ENCODE measurements at places on chromosomes 7 and 10.

GRCh38 chr7:23787272-23787671 is 77.3 kb downstream of the STK31 start:
- peak; percentile 92 for DNase-seq

DNA sequence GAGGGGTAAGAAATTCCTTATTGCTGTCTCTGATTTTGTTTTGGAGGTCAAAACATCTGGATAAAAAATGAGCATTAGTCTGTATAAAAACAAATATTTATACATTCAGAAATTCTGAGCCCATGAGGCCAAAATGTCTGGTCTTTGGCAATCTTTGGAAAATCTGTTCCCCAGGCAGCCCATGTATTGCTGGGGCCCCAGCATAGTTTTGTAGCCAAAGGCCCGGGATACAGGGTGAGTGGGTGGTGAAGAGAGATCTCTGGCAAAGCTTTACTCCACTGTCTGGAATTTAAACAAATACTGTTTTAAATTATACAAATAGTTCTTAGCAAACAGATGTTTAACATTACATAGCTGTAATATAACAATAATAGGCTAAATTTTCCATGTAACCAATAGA is 134.7 kb upstream of the GALNT17 start:
- DNase-seq: no peak

DNA sequence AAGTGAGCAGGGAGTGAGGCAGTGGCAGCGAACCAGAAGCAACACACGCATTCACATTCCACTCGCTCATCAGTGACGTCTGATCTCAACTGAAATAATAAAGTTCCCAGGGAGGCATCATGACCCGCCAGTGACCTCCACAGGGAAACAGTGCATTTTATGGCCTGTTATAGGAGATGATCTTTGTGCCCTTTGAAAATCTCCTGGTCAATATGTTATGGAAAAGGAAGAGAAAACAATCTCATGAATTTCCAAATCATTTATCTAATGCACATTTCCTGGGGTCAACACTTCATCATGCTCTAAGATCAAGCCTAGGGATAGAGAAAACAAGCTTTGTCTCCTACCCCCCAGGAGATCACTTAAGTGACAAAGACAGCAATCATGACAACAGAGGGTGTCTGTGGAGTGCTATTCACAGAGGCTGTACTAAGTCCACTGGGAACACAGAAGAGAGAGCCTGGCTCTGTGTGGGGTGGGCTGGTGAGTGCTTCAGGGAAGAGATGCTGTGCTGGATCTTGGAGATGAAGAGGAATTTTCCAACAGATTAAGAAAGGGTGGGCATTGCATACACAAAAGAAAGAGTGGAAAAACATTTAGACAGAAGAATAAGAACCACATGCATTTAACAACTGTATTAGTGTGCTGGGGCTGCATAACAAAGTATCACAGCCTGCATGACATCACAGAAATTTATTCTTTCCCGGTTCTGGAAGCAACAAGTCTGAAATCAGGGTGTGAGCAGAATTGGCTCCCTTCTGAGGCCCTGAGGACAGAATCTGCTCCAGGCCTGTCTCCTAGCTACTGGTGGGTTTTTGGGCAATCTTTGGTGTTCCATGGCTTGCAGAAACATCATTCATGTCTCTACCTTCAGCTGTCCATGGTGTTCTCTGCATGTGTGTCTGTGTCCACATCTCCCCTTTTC is 613.9 kb upstream of the IGFBP3 start:
- DNase-seq: no peak

DNA sequence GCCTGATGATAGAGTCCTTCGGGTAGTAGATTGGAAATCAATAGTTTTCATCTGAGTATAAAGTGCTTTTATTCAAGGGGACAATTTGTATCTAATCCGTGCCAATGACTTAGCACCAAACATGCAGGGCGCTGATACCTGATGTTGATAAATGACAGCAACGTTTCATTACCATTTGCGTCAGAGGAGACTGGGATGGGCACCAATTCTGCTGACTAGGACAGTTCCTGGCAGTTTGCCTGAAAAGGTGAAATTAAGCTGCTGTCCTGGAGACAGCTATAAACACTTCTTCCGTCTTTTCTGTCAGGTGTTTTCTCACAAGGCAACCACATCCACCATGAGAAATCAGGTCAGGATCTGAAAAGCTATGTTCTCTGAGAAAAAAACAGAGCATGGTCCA is 1136.4 kb downstream of the TYW1 start:
- no peak for DNase-seq

- no peak for DNase-seq
Measured at GRCh38 chr10:47050618-47051455, 139.6 kb downstream of the PTPN20 start.

DNA sequence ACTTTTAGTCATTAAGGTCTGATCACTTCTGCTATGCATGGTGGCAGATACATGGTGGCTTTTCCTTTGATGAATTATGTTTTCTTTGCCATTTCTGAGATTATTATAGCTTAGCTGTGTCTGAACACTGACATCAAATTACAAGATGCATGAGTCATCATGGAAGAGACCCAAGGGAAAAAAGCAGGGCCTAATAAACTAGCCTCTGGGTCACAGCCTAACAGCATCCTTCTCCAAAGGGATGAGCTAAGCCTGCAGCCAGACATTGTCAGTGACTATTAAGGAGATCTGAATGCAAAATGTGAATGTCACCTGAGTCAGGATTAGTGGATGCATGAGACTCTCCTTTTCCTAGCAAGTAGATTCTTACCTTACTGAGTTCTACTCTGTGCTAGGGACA is 19.1 kb upstream of the OGDHL start:
- DNase-seq: no peak

GRCh38 chr7:94376281-94376680 is 18.4 kb upstream of the COL1A2 start:
- DNase-seq: no peak

GRCh38 chr10:96758423-96758822 is 38.1 kb upstream of the PIK3AP1 start:
- DNase-seq: no peak

- no peak for DNase-seq
Measured at GRCh38 chr7:137986252-137987017, 15.5 kb downstream of the CREB3L2 start.

DNA sequence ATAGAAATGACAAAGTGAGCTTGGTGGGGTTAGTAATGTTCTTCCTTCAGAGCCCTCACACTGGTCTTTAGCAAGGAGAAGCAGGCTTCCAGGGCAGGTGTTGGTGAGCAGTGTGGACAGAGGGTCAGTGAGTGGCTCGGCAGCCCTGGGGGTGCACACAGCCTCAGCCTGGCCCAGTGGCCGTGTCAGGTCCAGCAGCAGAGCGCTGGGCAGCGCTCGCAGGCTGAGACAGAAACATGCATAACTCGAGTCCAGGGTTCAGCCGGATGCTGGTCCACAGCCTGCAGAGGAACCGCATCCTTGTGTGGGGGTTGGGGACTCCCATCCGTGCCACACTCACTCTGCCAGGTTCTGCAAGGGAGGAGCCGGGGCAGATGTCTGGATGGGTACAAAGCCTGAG is 11.0 kb upstream of the ZNF853 start:
- DNase-seq: no peak

DNA sequence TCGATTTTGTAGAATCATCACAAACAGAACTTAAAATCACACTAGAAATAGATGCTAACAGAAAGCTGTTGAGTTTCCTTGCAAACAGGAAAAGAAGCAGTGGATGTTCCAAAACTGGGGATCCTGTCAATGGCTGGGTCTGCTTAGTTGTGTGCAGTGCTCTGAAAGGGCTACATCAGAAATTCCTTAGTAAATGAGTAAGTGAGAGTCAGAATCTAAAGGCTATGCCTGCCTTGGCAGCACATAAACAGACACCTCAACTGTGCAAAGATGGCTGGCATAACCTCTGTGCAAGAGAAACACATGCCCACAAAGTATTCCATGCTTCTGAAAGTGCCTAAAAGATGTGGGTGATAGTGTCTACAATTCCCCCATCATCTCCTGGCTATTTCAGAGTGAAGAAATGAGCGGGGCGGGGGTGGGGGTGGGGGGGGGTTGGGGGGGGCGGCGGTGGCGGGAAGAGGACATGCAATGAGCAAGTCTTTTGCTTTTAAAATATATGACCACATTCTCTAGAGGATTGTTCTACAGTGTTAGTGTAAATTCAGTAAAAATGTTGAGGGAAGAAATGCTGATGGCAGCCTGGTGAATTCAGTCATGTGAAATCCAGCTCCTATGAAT is 138.1 kb upstream of the LAMB4 start:
- DNase-seq: no peak

- DNase-seq: no peak
Measured at GRCh38 chr7:88344956-88345832, 38.5 kb upstream of the STEAP4 start.

GRCh38 chr10:5942001-5942400 is 35.3 kb downstream of the IL15RA start:
- DNase-seq: no peak

- DNase-seq: no peak
Measured at GRCh38 chr7:57388761-57389160, 61.2 kb upstream of the ZNF716 start.

DNA sequence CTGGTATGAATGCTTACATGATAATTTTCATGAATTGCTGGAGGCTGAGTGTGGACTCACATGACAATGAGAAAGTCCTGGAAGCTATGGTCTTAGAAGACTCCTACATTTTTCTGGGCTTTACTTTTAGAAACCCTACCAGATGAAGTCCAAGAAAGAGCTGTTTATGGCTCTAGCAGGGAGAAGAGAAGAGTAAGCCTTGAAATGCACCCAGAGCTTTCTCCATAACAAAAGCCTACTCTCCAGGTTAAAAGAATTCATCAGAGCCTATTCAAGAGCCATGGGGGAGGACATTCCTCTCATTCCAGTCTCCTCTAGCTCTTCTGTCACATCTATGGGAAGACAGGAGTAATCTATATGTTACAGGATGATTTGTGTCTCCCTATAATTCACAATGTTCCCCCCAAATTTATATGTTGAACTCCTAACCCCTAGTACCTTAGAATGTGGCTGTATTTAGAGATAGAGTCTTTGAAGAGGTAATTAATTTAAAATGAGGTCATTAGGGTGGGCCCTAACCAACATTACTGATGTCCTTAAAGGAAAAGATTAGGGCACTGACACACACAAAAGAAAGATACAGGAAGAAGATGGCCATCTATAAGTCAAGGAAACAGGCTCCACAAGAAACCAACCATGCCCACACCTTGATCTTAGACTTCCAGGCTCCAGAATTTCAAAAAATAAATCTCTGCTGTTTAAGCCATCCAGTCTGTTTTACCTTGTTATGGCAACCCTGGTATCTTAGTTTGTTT is 193.8 kb upstream of the PTER start:
- no peak for DNase-seq

DNA sequence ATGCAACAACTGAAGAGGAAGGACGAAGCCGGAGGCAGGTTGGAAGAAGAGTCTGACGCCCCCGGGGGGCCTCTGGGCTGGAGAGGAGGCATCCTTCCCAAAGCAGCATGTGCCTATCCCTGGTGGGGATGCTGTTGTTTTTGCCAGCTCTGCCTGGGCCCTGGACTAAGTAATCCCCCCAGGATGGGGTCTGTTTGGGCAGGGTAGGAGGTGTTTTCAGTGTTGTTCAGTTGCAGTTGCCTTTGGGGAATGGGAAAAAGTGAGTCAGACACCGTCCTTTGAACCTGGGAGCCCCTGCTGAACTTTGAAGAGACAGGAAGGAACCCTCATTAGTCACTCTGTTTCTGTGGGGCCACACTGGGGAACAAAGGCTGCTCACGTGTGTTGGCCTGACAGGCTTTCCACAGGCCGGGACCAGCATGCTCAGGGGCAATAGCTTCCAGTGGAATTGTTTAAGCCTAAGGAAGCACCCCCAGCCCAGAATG is 35.2 kb upstream of the GDF10 start:
- no peak for DNase-seq

DNA sequence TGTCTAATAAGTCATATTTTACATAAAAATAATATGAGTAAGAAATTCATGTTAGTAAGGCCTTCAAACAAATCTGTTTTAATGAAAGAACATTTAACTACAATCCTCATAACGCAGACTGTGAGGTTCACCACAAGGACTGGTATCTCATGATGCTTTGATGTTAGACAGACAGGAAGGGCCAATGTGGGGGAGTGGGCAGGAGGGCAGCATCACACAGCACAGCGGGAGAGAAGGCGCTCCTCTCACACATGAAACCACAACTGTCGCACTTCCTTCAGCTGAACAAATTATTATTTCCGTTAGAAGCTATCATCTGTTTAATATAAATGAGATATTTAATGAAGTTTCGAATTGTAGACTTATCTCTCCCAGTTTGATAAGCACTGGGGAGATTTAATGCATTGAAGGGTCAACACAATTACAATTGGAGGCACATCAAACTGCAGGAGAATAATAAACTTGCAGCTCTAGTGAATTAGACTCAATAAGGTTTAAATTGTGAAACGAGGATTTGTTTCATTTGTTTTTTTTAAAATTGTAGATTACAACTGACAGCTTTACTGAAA is 466.1 kb downstream of the PARD3 start:
- no peak for DNase-seq

- peak; percentile 15 for DNase-seq
Measured at GRCh38 chr7:12401538-12402364, 1.9 kb downstream of the VWDE start.

- DNase-seq: no peak
Measured at GRCh38 chr10:30817541-30817940, 188.0 kb upstream of the LYZL2 start.

- DNase-seq: no peak
Measured at GRCh38 chr7:27110186-27111031, 7.9 kb upstream of the HOXA2 start.

- no peak for DNase-seq
Measured at GRCh38 chr7:127383123-127383835, 9.2 kb downstream of the ZNF800 start.

GRCh38 chr10:89653410-89653869 is 8.4 kb upstream of the PANK1 start:
- DNase-seq: no peak

DNA sequence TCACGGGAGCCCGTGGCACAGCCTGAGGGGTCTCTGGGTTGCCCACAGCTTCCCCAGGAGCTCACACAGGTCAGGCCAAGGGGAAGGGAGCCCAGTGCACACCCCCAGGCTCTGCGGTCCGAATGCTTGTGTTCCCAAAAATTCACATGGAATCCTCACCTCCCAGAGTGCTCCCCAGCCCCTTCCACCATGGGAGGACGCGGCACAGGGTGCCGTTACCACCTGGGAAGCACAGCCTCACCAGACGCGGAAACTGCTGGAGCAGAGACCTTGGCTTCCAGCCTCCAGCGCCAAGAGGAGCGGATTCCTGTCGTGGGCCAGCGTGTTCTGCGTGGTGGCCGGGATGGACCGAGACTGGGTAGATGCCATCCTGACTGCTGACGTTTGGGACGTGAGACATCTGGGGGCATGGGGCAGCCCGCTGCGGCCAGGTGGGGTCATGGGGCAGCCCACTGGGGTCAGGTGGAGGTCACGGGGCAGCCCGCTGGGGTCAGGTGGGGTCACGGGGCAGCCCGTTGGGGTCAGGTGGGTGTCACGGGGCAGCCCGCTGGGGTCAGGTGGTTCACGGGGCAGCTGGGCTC is 149.4 kb downstream of the WDR37 start:
- DNase-seq: no peak

GRCh38 chr10:124231168-124232155 is 138.1 kb upstream of the CHST15 start:
- no peak for DNase-seq

All from NCI-H146 (cell line).